SJSA1 (cell line): ENCODE measurements at places on chromosomes 5 and 9. TPM values are rescaled to one million over a fixed set of nuclear protein-coding genes. Genes with fewer than 3 reads are reported as not detected.

GRCh38 chr9:77949751-77950436, 81.7 kb downstream of the GNAQ start:
- no peaks in the 10 kb centered on the region for H3K27me3 ChIP-seq
- peaks cover 30% of the 10 kb centered on the region for H3K4me1 ChIP-seq
- DNase-seq: no peak
- H3K27ac ChIP-seq: no peak overlapping the region
- H3K4me3 ChIP-seq: no peak overlapping the region
- H3K36me3 ChIP-seq: no peaks in the 10 kb centered on the region

DNA sequence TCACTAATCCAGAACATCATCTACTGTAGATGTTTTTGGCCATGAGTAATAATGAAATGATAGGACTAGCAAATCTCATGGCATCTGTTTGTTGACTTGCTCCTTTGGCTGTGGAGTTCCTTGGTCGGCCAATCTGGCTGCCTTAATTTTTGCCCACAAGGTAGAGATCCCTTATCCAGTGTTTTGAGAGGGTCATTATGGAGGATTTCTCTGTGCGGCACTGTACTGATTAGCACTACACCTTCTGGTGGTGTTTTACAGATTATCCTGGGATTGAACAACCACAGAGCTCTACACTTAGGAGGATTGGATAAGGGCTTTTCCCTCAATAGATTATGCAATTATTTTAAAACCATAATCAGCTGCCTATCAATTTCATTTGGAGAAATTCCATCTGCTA, 3.2 kb upstream of the ENHO start:
- no peak for DNase-seq
- no peak overlapping the region for H3K4me3 ChIP-seq
- peaks cover 5% of the 10 kb centered on the region; the same call in 1 of the 2 replicates for H3K27me3 ChIP-seq
- no peaks in the 10 kb centered on the region; the same call in 1 of the 2 replicates for H3K4me1 ChIP-seq
- H3K27ac ChIP-seq: no peak overlapping the region

GRCh38 chr5:148968311-148968710, 94.6 kb downstream of the SH3TC2 start:
- no peak overlapping the region for H3K4me3 ChIP-seq
- H3K27me3 ChIP-seq: no peaks in the 10 kb centered on the region
- peaks cover 72% of the 10 kb centered on the region for H3K4me1 ChIP-seq
- no peaks in the 10 kb centered on the region for H3K36me3 ChIP-seq
- H3K27ac ChIP-seq: no peak overlapping the region
- DNase-seq: peak; percentile 38

GRCh38 chr5:171541341-171541776, 121.9 kb downstream of the FGF18 start:
- H3K27me3 ChIP-seq: no peaks in the 10 kb centered on the region
- DNase-seq: no peak
- H3K36me3 ChIP-seq: no peaks in the 10 kb centered on the region
- peaks cover 14% of the 10 kb centered on the region for H3K4me1 ChIP-seq
- H3K4me3 ChIP-seq: no peak overlapping the region

DNA sequence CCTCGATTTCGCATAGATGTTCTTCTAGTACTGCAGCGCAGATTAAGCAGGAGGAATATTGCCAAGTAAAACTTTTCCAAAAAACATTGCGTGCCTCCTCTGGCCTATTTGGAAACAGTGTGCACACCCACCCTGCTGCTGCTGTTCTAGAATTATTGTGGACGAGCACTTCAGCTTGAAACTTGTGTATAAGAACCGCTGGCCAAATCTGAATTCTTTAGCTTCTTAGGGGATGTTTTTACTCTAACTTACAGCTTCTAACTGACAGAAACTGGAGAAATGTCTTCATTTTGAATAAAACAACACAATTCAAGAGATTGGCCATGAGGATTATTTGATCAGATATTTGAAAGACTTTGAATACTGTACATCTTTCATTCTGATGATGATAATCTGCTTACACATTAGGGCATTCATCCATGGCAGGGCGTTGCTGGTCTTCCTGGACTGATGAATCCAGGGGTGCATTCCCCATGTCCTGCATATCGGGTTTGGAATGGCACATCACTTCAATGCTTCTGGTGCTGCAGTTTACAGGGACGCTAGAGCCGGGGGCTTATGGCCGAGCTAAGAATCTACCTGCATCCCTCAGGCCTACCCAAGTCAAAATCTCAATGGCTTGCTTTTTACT, 6.5 kb downstream of the ADAMTS16 start:
- H3K36me3 ChIP-seq: peaks cover 24% of the 10 kb centered on the region
- peaks cover 12% of the 10 kb centered on the region for H3K4me1 ChIP-seq
- H3K27ac ChIP-seq: peak overlapping the region; percentile 85
- peak overlapping the region; percentile 43 for H3K4me3 ChIP-seq
- DNase-seq: no peak
- peaks cover under 1% of the 10 kb centered on the region for H3K27me3 ChIP-seq

Gene C8G
- not detected in 2 replicates for total RNA-seq

Gene CRHBP
- total RNA-seq: 0.11 TPM in 1 of 2 replicates, not detected in the other

Gene UTP15
- 23.6 and 30.3 TPM in 2 replicates for total RNA-seq

GRCh38 chr9:92780206-92780605, 15.6 kb upstream of the BICD2 start:
- H3K4me3 ChIP-seq: no peak overlapping the region
- DNase-seq: no peak
- no peaks in the 10 kb centered on the region for H3K4me1 ChIP-seq
- no peaks in the 10 kb centered on the region for H3K36me3 ChIP-seq
- no peak overlapping the region for H3K27ac ChIP-seq

- no peak for DNase-seq
- H3K27ac ChIP-seq: no peak overlapping the region
- no peaks in the 10 kb centered on the region for H3K36me3 ChIP-seq
- no peaks in the 10 kb centered on the region for H3K4me1 ChIP-seq
- no peaks in the 10 kb centered on the region for H3K27me3 ChIP-seq
These were observed 2.8 kb downstream of the CDH10 start for GRCh38 chr5:24642022-24642421.

GRCh38 chr9:95924987-95925386, 49.5 kb downstream of the ERCC6L2 start:
- H3K4me1 ChIP-seq: no peaks in the 10 kb centered on the region; the same call in 1 of the 2 replicates
- no peaks in the 10 kb centered on the region for H3K27me3 ChIP-seq
- DNase-seq: no peak
- no peak overlapping the region for H3K4me3 ChIP-seq

GRCh38 chr5:40554813-40555212, 124.9 kb upstream of the PTGER4 start:
- no peaks in the 10 kb centered on the region for H3K27me3 ChIP-seq
- DNase-seq: no peak
- peaks cover 37% of the 10 kb centered on the region for H3K4me1 ChIP-seq
- no peaks in the 10 kb centered on the region for H3K36me3 ChIP-seq
- H3K4me3 ChIP-seq: no peak overlapping the region

Gene CD274
- total RNA-seq: 6.2 and 8.0 TPM in 2 replicates

- no peak overlapping the region for H3K4me3 ChIP-seq
- peaks cover 24% of the 10 kb centered on the region for H3K36me3 ChIP-seq
- H3K27ac ChIP-seq: no peak overlapping the region
- DNase-seq: no peak
- no peaks in the 10 kb centered on the region for H3K27me3 ChIP-seq
These were observed 13.9 kb downstream of the LHFPL2 start for GRCh38 chr5:78634634-78635033.

DNA sequence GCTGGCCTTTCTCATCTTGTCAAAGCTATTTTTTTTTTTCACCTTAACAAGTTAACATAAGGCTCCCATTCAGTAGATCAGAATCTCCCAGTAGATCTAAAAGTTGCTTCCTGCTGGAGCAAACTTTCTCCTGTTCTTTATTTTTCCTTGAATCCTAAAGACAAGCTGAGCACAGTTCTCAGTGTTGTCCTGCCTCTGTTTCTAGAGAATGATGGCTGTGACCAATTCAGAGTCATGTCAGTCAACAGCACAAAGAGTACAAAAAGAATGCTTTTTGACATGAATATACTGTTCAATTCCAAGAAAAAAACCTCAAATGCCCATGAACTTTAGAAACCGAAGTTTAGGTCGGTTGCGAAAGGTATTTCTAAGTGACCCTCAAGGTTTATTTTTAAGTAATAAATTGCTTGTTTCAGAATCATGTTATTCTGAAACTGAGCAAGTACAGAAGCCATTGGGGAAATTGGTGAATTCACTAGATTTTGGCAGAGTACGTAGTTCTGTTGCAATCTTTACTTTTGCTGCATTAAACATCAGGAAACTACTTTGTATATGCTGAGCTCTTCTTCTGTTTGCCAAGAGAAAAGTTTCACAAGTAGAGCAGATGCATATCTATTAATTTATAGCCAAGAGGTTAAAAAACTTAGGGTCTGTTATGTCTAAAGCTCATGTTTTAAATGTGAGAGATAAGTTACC, 161.7 kb upstream of the RPS23 start:
- no peaks in the 10 kb centered on the region for H3K4me1 ChIP-seq
- H3K4me3 ChIP-seq: no peak overlapping the region
- no peak overlapping the region for H3K27ac ChIP-seq
- no peaks in the 10 kb centered on the region for H3K27me3 ChIP-seq

Gene NPR2
- 1.5 and 3.9 TPM in 2 replicates for total RNA-seq

DNA sequence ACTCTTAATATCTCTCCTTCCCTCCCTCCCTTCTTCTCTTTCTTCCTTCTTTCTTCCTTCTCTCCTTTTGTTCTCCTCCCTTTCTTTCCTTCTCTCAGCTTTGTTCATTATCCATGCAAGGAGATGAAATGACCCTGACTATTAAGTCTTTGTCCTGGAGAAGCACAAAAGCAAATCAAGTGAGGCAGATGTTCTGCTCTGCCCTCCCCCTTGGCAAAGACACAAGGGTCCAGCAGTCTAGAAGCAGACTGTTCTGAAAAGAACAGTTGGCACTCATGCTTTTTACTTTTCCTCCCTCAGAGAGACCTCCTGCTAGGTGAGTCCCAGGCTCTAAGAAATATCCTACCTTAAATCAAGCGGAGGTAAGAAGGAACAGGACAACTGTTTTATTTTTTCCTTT, 1067.6 kb upstream of the DMAC1 start:
- H3K4me1 ChIP-seq: no peaks in the 10 kb centered on the region
- DNase-seq: no peak
- H3K4me3 ChIP-seq: no peak overlapping the region
- H3K27me3 ChIP-seq: no peaks in the 10 kb centered on the region

DNA sequence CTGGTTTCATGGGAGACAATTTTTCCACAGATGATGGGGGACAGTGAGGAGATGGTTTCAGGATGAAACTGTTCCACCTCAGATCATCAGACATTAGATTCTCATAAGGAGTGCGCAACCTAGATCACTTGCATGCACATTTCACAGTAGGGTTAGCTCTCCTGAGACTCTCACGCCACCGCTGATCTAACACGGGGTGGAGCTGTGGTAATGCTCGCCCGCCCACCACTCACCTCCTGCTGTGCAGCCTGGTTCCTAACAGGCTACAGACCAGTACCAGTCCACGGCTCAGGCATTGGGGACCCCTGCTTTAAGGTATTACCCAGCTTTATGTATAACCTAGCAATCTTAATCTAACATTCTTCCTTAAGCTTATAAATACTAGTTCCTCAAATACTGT, 35.6 kb downstream of the TTC39B start:
- peaks cover 7% of the 10 kb centered on the region; the same call in 1 of the 2 replicates for H3K4me1 ChIP-seq
- DNase-seq: no peak
- H3K27ac ChIP-seq: no peak overlapping the region
- H3K4me3 ChIP-seq: no peak overlapping the region

GRCh38 chr9:32965999-32966722, 35.3 kb downstream of the APTX start:
- H3K27me3 ChIP-seq: no peaks in the 10 kb centered on the region
- no peak overlapping the region for H3K27ac ChIP-seq
- no peaks in the 10 kb centered on the region for H3K4me1 ChIP-seq

- H3K4me1 ChIP-seq: no peaks in the 10 kb centered on the region
- H3K27me3 ChIP-seq: no peaks in the 10 kb centered on the region
- H3K27ac ChIP-seq: no peak overlapping the region
- DNase-seq: no peak
These were observed 1738.8 kb downstream of the EFNA5 start for GRCh38 chr5:105931881-105932421.

DNA sequence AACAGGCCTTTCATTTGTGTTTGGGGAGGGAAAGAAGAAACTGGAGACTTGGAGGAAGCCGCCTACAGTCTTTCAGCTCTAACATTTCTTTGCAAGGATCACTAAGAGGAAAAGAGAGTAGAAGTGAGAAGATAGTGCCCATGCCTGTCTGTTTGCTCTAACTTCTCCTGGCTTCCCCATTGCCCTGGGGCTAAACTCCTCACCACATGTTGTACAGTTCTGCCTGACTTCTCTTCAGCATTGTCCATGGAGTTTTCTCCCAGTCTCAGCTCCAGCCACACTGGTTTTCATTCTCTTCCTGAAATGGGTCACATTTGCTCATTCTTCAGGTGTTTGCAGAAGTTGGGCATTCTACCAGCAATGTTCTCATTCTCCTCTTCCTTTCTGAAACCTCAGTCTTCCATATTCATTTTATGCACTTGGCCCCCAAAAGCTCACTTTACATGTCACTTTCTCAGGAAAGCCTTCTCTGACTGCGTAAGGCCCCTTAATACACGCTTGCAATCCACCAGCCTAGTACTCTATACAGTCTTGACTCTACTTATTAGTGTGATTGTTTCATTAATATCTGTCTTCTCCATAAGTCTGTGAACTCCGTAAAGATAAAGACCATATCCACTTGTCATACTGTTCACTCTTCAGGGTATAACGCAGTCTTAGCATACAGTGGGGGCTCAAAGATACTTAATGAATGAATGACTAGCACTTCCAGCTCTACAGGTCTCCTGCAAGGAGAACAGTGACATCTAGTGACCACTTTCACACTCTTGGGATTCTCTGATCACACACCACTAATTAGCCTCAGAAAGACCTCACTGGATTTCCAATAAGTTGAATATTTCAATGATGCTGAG, 40.2 kb upstream of the TRIM32 start:
- H3K27ac ChIP-seq: no peak overlapping the region
- H3K4me1 ChIP-seq: no peaks in the 10 kb centered on the region
- H3K4me3 ChIP-seq: no peak overlapping the region
- H3K36me3 ChIP-seq: no peaks in the 10 kb centered on the region
- DNase-seq: no peak

- no peaks in the 10 kb centered on the region for H3K4me1 ChIP-seq
- peaks cover 4% of the 10 kb centered on the region; the same call in 1 of the 2 replicates for H3K27me3 ChIP-seq
- no peak for DNase-seq
- H3K36me3 ChIP-seq: no peaks in the 10 kb centered on the region
- no peak overlapping the region for H3K4me3 ChIP-seq
These were observed 23.0 kb upstream of the NSG2 start for GRCh38 chr5:174022384-174023095.

Gene TAF11L5
- not detected in 2 replicates for total RNA-seq

- DNase-seq: no peak
- no peaks in the 10 kb centered on the region for H3K27me3 ChIP-seq
- H3K4me1 ChIP-seq: no peaks in the 10 kb centered on the region
- H3K27ac ChIP-seq: no peak overlapping the region
- no peak overlapping the region for H3K4me3 ChIP-seq
- no peaks in the 10 kb centered on the region for H3K36me3 ChIP-seq
These were observed 125.9 kb downstream of the APBA1 start for GRCh38 chr9:69546265-69546664.

Gene RETREG1
- 0.26 and 1.7 TPM in 2 replicates for total RNA-seq

Gene OR1Q1
- total RNA-seq: not detected in 2 replicates

GRCh38 chr5:126263591-126264184, 159.5 kb upstream of the GRAMD2B start:
- no peaks in the 10 kb centered on the region for H3K4me1 ChIP-seq
- no peak overlapping the region for H3K27ac ChIP-seq
- no peak for DNase-seq
- H3K27me3 ChIP-seq: no peaks in the 10 kb centered on the region
- no peaks in the 10 kb centered on the region for H3K36me3 ChIP-seq

GRCh38 chr9:93699650-93700049, 123.3 kb downstream of the PHF2 start:
- H3K4me1 ChIP-seq: no peaks in the 10 kb centered on the region
- no peak overlapping the region for H3K27ac ChIP-seq
- no peak overlapping the region for H3K4me3 ChIP-seq
- no peaks in the 10 kb centered on the region for H3K27me3 ChIP-seq

Gene CDC20B
- total RNA-seq: not detected in 2 replicates
